Memory B cell (primary cell): ENCODE measurements at places on chromosomes 4 and X.

- DNase-seq: no peak
Observed at GRCh38 chr4:3111461-3111860, 37.0 kb downstream of the HTT start.

- no peak for DNase-seq
Observed at GRCh38 chrX:31265383-31265782, 193.5 kb upstream of the FTHL17 start.

- no peak for DNase-seq
Observed at GRCh38 chr4:159178151-159178546, 75.3 kb downstream of the RAPGEF2 start.

- DNase-seq: no peak
Observed at GRCh38 chr4:89258506-89258905, 49.1 kb downstream of the GPRIN3 start.

DNA sequence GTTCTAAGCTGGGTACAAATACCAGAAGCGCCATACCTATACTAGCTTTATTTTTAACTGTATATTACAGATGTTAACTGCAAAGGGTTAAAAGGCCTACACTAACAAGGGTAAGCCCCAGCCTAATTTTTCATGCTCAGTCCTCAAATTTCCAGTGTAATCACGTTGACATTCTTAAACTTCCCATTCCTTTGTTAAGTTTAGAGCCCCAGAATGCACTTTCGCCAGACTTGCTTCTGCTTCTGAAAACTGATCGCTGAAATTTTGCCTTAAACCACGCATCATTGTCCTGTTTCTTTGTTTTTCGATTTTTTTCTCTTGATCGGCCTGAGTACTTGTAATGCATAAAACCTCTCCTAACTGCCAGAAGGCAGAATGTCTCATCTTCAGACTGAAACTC is 2141.9 kb upstream of the AGA start:
- no peak for DNase-seq

DNA sequence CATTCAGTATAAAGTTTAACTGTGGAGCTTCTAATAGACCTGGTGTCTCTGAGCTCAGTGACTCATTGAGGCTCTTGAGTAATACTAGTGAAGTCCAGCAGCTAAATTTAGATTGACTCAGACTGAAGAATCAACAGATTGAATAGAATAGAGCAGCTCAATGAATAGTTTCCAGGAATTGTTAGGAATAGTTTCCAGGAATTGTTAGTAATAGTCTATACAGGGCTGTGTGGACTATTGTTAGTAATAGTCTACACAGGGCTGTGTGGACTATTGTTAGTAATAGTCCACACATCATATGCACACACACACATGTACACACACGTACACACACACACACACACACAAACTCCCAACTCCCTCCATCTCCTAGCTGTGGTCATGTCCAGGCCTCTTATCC is 3.0 kb downstream of the GIMD1 start:
- DNase-seq: no peak

- DNase-seq: no peak
Observed at GRCh38 chrX:4670606-4671005, 957.2 kb upstream of the PRKX start.

- no peak for DNase-seq
Observed at GRCh38 chr4:106291678-106292077, 24.3 kb downstream of the TBCK start.

GRCh38 chr4:797066-797465 is 28.9 kb downstream of the CPLX1 start:
- no peak for DNase-seq

DNA sequence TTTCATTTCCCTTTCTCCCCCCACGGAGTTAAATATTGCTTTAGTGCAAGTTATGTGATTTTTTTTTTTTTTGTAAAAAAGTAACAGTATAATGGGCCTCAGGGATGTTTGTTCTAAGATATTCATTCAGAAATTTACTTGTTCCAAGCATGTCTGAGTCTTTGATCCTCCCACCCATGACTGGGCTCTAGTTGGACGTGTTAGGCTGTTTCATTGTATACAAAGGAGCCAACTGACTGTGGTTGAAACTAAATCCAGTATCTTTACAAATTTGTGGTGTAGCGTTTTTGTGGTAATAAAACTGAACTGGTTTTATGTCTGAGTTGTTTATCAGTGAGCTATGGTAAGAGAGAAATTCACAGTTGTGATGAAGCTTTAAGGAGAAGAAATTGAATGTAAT is 74.1 kb downstream of the DOCK11 start:
- DNase-seq: no peak

DNA sequence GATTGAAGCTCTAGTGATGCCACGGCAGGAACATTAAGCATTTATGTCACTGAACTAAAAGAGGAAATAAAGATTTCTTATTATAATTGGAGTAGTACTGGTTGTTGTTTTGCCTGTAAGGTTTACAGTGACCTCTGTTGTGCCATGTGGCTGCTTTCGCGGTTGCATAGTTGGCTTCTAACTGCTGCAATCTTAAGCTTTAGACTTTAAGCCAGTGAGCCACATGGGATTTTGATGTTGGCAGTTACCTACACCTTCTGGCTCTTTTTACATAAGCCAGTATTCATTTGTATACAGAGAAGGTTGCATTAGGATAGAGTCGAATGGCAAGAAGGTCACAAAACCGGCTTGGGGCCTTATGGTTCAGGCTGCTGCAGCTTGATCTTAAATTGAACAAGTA is 1311.6 kb downstream of the RAPGEF2 start:
- no peak for DNase-seq

DNA sequence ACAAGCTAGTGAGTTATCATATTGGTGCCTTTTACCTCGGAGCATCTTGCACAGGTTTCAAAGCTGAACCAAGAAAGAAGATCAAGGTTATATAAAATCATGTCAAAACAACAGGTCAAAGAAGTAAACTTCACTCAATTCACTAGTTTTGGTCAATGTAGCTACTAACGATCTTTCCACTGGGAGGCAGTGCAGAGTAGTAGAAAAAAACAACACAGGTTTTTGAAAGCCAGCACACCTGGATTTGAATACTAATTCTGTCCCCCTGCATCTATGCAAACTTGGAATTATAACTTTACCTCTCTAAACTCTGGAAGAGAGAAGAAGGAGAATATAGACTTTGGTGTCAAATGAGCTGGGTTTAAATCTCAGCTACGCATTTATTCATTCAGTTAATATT is 266.1 kb downstream of the GRIA3 start:
- DNase-seq: no peak

- DNase-seq: no peak
Observed at GRCh38 chrX:44989995-44990770, 117.2 kb downstream of the KDM6A start.

DNA sequence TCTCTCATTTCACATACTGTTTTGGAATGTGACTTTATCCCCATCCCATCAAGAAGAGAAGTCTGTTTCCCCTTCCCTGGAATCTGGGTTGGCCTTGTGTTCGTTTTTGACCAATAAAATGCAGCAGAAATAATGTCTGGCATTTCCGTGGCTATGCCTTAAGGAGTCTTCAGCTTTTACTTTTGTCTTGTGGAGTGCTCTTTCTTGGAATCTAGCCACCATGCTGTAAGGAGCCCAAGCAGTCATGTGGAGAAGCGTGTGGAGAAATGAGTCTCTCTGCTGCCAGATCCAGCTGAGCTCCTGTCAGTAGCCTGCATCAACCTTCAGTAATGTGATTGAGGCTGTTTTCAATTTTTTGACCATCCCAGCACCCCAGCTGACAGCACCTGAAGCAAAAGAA is 84.4 kb upstream of the ARMCX2 start:
- no peak for DNase-seq

- no peak for DNase-seq
Observed at GRCh38 chr4:86089781-86090323, 270.0 kb downstream of the MAPK10 start.

- DNase-seq: no peak
Observed at GRCh38 chr4:123547216-123548165, 150.9 kb downstream of the SPRY1 start.

DNA sequence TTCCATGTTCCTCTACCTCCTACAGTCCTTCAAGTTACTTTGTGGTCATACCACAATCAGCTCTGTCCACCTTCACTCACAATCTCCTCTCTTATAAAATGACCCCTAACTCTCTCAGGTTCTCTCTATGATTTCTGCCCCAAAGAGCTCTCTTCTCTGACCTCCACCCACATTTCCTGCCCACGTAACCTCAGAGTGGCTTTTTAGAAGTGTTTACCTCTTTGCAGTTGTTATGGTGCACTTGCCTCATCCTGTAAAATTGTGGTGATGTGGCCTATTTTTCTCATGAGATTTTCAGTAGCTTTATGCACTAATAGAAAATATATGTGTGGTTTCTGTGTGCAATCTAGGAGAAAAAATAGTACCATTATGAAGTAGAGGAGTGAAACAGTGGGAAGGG is 215.8 kb downstream of the PACRGL start:
- DNase-seq: no peak

DNA sequence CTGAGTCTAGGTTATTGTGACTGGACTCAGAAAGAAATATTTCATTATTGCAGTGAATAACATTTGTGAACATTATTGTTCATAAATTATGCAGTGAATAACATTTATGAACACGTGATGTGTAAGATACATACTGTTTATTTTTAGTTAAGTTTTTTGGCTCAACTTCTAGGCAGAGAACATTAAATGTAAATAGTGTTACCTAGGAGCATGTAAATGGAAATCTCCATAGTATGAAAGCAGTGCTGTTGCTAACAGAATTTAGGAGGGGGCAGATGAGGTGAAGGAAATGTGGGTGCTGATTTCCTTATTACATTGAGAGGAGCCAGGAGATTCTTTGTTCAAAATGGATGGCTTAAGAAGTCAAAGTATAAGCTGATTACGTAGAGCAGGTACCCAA is 45.0 kb downstream of the HTT start:
- no peak for DNase-seq

DNA sequence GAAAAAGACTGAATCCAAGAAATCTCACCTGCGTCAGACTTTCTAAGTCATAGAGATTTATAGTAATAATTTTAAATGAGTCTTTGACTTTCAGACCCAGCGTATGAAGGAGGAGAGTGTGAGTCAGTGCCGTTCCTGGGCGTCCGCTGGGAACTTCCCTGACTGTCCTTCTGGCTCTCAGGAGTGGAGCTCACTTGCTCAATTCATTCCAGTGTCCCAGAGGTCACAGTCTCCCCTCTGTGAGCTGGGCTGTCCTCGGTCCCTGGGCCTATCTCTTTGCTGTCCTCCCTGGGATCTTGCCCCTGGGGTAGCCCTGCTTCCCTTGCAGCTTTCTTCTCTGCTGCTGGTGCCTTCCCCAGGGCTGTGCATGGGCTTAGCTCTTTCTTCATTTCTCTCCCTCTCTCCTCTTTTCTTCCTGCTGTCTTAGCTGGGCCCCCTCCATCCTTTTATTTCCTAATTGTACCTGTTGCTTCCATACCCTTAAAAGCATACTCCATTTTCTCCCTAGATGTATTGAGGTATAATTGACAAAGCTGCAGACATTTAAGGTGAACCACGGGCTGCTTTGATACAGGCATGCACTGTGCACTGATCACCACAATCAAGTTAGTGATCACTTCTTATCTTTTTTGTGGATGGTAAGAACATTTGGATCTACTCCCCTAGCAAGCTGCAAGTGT is 11.6 kb downstream of the SORBS2 start:
- no peak for DNase-seq

DNA sequence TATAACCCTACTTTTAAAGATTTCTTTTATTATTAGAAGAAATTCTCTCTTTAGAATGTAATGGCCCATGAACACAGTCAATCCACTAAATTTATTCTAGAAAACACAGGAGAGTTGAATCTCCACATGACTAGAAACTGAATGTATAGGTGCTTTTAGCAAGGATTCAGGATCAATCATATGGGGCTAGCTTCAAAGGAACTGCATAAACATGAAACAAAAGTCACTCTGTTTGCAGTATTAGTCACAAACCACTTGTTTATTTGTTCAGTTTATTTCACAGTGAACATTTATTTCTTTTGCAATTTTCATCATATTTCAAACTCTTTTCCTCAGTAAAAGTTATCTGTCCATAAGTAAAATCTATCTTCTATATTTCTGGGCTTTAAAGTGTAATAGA is 1604.6 kb downstream of the PCDH18 start:
- DNase-seq: no peak

- DNase-seq: no peak
Observed at GRCh38 chrX:48045410-48046311, 25.8 kb downstream of the ZNF630 start.

GRCh38 chr4:77710059-77710458 is 104.4 kb downstream of the CXCL13 start:
- DNase-seq: no peak

GRCh38 chr4:54109241-54110018 is 9.5 kb downstream of the GSX2 start:
- no peak for DNase-seq

- no peak for DNase-seq
Observed at GRCh38 chrX:109842611-109843010, 109.6 kb upstream of the ACSL4 start.

GRCh38 chr4:1783970-1784369 is 9.1 kb upstream of the FGFR3 start:
- DNase-seq: no peak

DNA sequence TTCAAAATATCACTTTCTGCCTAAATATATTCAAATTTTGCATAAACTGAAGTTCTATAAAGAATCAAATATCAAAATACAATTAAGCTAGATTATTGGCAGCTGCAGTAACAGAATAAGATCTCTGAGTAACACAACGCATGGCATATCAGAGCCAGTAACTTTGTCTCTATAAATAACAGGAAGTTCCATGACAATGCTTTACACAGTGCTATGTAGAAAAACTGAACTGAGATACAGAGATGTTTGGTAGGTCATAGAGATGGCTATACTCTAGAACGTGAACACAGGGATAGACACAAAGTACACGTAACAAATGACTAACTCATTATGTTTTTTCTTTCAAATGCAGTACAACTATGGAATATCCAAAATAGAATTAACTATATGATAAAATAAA is 18.2 kb downstream of the UBE2D3 start:
- DNase-seq: no peak

- no peak for DNase-seq
Observed at GRCh38 chr4:176323511-176324160, 3.9 kb downstream of the SPCS3 start.

DNA sequence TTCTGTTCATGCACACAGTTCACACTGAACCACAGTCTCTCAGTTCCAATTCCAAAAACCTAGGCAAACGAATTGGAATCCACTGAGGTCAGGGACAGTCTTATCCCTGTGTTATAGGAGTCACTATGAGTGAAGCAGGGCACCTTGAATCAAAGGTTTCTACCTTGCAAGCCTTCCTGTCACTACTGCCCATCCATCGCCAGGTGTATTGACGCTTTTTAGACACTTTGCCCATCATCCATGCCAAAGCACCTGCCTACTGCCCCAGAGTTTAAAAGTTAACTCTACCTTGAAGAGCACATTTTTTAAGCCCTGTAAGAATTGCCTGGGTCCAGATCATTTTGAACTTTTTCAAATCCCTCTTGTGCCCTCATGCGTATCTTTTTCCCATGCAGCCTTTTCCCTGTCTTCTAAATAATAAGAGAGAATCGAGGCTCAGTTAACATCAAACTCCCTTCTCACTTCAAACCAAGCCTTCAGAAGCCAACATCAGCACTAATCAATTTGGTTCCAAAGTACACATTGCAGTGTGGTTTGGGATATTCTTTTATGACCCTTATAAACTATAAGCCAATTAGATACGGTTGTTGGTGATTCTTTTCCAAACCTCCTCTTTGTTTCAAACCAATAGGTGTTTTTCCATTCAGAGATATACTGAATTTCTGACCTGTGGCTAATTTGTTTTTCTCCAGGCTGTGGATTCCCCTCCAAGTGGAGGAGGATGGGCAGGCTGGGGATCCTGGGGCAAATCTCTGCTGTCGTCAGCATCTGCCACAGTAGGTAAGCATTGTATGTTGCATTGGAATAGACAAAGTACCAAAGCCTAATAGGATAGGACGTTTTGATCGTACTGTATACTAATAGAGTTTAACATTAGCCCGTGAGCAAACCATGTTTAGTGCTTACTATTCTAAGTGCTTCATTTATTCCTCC is 23.7 kb downstream of the FAM114A1 start:
- no peak for DNase-seq
